ENCODE measurements at places on chromosomes 3 and 15.

DNA sequence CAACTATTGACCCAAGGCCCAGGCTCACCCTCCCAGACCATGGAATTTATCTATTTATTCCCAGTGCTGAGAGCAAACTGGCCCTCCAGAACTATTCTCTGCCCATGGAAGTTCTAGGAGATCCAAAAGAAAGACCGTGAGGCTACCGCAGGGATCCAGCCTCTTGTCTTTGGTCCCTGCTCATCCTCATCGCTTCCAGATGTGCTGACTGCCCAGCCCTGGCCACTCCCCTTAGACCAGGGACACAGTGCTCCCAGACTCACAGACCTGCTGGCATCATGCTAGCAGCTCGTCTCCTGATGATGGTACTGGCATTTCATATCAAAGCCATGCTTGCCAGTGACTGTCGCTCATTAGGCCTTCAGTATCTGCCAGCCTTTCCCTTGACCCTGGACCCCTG lies 405.7 kb upstream of the PPP2R3A start:
- DNase-seq, result no peak

GRCh38 chr3:98732286-98733052 lies 30.7 kb upstream of the ST3GAL6 start:
- DNase-seq, result peak; percentile 67

GRCh38 chr3:184341925-184342324 lies 4.5 kb downstream of the FAM131A start:
- DNase-seq, result no peak

DNA sequence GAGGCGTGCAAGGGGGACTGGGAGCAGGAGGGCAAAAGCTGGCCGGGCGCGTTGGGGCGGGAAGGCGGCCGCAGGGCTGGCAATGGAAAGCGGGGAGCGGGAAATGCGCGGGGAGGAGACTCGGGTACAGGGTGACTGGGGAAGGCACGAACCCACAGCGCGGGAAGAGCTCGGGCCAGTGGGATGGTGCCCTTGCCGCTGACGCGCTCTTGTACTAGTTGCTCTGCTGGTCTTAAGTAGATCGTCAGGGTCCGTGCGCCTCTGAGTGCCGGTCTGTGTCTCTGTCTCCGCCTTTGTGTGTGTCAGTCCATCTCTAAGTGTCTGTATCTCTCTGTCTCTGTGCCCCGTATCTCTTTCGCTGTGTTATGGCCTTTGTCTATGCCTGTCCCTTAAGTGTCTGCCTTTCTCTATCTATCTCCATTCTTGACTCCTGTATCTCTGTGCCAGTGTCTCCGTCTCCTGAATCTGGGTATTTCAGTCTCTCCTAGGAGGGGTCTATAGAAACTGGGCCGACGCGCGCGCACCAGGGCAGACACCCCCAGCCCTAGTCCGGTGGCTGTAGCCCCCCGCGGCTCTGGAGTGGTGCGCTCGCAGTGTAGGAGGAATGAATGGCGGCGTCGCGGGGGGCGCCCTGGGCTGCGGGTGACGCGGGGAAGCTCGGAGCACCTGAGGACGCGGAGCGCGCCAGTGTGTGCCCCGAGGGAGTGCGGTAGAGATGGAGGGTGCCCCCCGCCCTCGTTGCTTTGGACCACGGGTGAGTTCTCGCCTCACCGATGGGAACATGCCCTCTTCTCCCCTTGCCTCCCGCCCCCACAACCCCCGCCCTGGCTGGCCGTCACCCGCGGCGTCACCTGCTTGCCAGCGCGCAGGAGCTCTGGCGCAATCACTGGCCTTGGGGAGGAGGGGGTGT lies 756 bp upstream of the CAMK2N2 start:
- no peak for DNase-seq

DNA sequence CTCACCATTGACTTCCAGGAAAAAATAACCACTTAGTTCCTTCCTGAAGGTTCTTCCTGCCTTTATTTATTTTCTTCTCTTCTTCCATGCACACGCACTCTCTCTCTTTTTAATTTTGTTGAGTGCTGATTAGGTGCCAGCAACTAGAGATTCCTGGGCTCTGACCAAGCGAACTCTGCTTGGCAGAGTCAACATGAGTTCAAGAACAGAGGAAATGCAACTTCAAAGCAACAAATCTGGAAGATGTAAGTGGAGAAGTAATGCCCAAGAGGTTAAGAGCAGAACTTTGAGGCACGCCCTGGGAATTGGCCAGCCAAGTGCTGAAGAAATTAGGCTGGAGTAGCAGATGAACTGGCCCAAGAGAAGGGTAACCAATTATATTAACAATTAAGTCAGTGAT lies 8.5 kb downstream of the ERC2 start:
- no peak for DNase-seq

- no peak for DNase-seq
Observed at GRCh38 chr15:82799183-82799841, 6.6 kb downstream of the FSD2 start.

- no peak for DNase-seq
Observed at GRCh38 chr3:51966922-51967383, 301 bp downstream of the PCBP4 start.

Measured in midbrain (tissue), 1 donor.